CD4-positive, alpha-beta T cell treated with Interleukin-4 for 4 hours (primary cell): ENCODE measurements at places on chromosomes 11 and 22.

DNA sequence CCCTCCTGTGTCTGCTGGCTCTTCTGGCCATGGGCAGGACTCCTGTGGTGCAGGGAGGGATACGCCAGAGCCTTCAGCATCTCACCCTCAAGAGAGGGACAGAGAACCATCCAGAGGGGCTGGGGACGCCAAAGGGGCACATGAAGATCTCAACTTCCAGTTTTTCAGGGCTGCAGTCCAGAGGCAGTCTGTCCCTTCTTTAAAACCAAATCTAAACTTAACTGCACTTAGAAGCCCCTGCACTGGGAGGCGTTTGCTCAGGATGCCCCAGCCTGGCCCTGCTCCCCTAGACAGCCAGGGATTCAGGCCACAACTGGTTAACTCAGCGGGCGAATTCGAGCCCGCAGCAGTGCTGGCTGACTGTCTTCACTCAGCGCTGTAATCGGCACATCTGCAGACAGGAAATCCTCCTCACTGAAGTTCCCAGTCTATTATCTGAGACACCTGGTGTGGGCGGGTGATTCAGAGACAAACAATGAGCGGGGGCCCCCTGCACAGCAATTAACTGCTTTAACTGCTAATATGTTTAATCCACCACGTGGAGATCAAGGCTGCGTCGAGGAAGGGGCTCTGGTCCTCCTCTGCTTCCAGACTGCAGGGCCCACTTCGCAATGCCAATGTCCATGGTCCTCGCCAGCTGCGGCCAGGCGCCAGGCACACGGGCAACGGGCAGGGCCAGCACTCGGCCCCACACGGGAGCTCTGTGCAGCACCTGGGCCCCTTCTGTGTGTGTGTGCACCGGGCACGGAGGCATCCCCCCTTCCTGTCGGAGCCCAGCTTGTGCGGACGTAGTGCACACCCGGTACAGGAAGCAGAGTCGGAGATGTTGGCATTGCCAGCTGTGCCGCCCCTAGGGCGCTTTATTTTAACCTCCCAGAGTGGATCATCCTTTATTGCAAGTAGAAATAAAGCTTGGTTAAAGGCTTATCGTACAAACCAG is 36.9 kb upstream of the GNB1L start:
- DNase-seq: peak; percentile 93

DNA sequence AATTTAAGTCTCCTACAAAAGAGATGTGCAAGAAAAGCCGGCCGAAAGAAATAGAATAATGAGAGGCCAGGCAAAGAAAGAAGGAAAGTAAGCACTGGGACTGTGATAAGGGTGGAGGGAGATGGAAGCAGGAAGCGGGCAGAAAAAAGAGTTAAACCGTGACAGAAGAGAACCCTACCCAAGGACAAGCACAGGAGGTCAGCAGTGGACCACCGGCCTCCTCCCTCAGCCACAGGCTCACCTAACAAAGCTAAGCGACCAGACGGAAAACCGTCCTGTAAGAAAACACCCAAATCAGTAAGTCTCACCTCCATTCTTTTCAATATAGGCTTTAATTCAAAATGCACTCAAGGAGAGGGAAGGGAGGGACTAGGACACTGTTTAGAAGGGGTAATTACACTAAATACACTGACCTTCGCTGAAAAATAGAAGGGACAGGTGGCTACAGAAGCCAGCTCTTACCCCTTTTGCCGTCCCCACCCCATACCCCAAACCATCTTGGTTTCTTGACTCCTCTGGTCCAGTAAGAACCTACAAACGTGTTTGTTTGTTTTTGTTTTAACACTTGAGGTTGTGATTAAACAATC is 1.9 kb downstream of the FAM181B start:
- DNase-seq: no peak

- no peak for DNase-seq
These were observed 294.4 kb downstream of the MN1 start for GRCh38 chr22:27507111-27507611.

GRCh38 chr22:42920101-42920820 is 63.2 kb upstream of the ARFGAP3 start:
- no peak for DNase-seq

- no peak for DNase-seq
These were observed 1.3 kb downstream of the MRPL23 start for GRCh38 chr11:1948389-1948788.

DNA sequence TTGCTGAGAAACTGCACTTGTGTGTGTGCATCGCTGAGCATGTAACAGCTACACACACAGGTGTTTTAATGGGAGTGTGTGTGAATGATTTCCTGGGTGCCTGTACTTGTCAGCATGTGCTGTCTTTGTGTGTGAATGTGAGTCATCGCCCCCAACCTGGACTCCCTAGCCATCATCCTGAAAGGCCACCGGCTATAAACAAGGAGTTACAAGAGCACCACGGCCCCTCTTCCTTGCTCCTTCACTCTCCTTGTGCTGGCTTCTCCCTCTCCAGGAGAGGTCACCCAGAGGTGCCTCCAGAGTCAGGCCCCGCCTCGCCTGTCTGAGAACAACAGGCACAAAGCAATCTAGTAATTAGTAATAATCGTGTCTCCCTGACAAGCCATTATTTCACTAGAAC is 419.2 kb downstream of the BUD13 start:
- DNase-seq: no peak
